ENCODE measurements at places on chromosomes 7 and 10. TPM values are rescaled to one million over a fixed set of nuclear protein-coding genes. Genes with fewer than 3 reads are reported as not detected.
A peak's percentile ranks its signal among the peaks of the same experiment; 100 is the strongest.

- DNase-seq: no peak
Measured at GRCh38 chr10:3889961-3890522, 105.0 kb upstream of the KLF6 start.

GRCh38 chr7:36741866-36742265 is 17.6 kb upstream of the AOAH start:
- DNase-seq: no peak

DNA sequence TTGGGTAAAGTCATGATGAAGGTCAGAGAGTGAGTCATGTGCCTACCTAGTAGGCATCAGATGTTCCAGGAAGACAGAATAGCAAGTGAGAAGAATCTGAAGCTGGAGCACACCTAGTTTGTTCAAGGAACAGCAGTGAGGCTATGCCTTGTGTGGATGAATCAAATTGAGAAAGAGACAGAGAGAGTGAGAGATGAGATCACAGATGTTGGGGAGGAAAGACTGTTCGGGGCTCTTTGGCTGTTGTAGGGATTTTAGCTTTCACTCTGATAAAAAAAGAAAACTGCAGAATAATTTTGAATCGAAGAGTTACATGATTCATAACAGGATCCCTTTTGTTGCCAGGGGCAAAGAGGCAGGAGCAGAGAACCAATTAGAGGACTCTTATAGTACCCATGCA is 6.3 kb downstream of the LIPF start:
- no peak for DNase-seq

Gene AKR1C4
- total RNA-seq: not detected

DNA sequence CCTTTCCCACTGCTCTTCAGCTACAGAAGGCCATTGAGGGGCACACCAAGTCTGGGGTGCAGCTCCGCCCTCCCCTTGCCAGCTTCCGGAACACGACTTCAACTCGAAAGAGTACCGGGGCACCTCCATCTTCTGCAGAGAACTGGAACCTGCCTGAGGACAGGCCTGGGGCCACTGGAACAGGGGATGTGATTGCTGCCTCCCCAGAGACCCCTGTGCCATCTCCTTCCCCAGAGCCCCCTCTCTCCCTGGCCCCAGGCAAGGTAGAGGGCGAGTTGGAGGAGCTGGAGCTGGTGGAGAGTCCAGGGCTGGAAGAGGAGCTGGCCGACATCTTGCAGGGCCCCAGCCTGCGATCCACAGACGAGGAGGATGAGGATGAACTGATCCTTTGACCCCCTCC is 10.9 kb downstream of the FAM131B start:
- no peak for DNase-seq

GRCh38 chr7:134212576-134213546 is 85.7 kb downstream of the LRGUK start:
- DNase-seq: no peak

GRCh38 chr7:157077021-157077420 is 61.7 kb upstream of the UBE3C start:
- DNase-seq: no peak

Gene DRGX
- total RNA-seq: 0.18 TPM

Gene CYP26C1
- total RNA-seq: 0.37 TPM

- no peak for DNase-seq
Measured at GRCh38 chr10:89025453-89025852, 34.9 kb downstream of the FAS start.

- DNase-seq: no peak
Measured at GRCh38 chr10:28644647-28645046, 32.7 kb upstream of the BAMBI start.

- DNase-seq: no peak
Measured at GRCh38 chr10:112424651-112425050, 22.1 kb downstream of the ZDHHC6 start.

Gene BTBD16
- not detected for total RNA-seq

DNA sequence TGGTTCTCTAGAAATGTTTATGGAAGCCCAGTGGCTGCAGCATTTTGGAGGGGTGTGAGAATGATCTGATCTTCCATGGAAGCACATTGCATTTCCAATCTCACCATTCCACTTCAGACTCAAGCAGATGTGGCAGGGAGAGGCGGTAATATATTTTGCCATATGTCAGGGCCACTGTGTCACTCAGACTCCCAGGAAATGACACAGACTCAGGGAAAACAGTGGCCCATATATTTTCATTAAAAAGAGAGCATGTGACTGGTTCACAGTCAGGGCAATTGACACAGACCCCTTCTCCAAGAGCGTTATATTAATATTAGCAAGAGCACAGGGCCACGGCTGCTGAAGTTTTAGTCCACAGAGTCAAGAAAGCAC is 149.3 kb upstream of the NRP1 start:
- DNase-seq: no peak

DNA sequence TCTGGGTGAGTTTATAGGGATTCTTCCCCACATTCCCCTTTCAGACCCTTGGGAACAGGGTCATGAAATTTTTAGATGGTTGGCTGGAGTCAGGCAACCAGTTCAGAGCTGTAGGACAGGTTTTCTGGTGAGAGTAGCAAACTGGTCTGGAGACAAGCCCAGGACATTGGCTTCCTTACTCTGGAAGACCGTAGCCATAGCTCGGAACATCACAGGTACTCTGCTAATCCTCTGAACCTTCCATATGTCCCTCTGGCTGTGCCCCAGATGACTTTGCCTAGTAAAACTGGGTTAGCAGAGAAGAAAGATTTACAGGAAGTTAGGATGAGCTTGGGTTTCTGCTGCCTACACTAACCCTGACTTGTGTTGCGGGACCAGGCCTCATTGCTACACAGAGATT is 104.5 kb upstream of the MKLN1 start:
- DNase-seq: no peak

Gene ACSM6
- not detected for total RNA-seq

Gene HPSE2
- total RNA-seq: not detected

- no peak for DNase-seq
Measured at GRCh38 chr7:95441042-95441823, 6.4 kb upstream of the PON2 start.

Gene CUBN
- 2.2 TPM for total RNA-seq

DNA sequence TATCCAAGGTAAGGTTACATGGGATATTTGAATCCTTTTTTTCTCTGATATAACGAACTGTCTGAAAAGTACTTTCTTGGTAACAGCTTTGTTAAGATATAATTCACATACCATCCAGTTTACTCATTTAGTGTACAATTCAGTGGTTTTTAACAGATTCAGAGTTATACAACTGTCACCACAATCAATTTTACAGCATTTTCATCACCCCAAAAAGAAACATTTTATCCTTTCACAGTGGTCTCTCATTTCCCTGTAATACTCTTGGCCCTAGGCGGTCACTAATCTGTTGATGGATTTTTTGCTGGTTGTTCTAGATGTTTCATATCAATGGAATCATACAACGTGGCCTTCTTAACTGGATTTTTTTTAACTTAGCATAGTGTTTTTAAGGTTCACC is 91.6 kb downstream of the GLCCI1 start:
- no peak for DNase-seq

GRCh38 chr10:77879065-77879464 is 47.5 kb downstream of the DLG5 start:
- DNase-seq: no peak

GRCh38 chr10:11424456-11425295 is 186.8 kb downstream of the USP6NL start:
- DNase-seq: peak; percentile 53

Measured in neural crest cell (in vitro differentiated cells).